ENCODE measurements at places on chromosomes 6 and 20.
A peak's percentile ranks its signal among the peaks of the same experiment; 100 is the strongest.

DNA sequence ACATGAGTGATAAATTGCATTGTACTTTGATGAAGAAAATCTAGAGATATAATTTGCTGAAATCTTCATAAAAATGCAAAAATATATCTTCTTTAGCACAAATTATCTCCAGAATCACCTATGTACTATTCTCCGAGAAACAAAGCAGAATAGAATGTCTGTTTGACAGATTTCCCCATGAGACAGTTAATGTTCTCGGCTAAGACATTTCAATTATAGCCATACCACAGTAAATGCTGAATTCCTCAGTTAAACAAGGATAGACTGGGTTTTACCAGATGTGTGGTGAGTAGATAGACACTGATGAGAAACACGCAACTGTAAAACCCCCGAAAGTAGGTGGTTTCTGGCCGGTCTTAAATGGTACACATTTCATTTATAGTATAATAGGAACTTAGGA lies 69.8 kb downstream of the SNAP25 start:
- no peak for DNase-seq

DNA sequence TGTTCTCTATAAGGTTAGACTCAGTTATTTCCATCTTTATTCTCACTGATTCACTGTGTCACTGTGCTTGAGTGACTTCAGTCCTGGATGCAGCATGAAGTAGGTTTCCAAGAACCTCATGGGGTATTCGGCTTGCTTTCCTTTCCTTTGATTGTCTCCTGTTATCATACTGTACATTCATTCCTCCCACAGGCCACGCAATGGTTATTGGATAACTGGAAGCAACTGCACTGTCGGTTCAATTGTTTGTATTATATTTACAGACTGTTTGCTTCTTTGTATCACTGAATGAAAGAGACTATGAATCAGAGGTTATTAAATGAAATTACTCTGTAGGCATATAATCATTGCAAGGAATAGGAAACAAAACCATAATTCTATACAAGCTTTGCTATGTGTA lies 129.4 kb downstream of the MAP7 start:
- no peak for DNase-seq

GRCh38 chr6:148128014-148128730 lies 214.5 kb upstream of the SASH1 start:
- DNase-seq, result peak; percentile 19

DNA sequence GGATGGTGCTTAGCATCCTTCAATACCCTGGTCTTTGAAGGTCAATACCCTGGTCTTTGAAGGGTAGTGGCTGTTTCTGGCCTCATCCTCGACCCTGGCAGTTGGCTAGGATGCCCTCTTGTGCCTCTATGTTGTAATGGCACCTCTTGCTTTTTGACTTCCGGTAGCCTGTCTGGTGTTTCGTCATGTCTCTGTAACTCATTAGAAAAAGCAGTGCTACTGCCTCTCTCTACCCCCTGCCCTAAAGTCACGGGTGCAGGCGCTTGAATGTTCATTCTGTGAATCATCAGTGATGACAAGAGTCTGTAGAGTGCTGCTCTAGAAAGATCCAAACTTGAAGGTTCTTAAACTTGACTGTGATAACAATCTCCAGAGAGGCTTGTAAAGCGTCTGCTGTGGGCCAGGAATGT lies 28.3 kb downstream of the RSPO4 start:
- peak; percentile 68 for DNase-seq

DNA sequence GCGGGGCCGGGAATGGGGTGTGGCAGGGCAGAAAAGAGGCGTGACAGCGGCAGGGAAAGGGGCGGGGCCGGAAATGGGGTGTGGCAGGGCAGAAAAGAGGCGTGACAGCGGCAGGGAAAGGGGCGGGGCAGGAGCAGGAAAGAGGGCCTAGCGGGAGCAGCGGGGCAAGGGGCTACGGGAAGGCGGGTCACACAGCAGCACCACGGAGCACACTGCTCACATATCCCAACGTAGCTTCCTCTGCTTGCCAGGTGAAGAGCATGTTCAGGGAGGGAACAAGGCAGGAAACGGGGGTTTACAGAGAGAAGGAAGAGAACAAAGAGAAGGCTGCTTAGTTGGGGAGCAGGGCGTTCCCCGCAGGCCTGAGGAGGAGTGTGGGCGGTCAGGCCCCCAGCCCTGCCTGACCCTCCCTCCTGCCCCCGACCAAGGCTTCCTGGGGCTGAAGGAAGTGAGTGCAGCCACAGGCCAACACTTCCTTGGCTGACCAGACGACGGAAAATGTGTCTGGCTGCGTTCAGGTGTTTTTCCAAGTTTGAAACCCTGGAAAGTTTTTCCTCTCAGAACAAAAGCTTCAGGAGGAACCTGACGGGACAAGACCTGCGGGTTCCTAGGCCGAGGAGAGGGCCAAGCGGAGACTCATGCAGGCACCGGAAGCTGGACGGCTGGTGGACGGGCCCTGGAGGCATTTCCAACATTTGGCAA lies 13.8 kb downstream of the UCKL1 start:
- DNase-seq, result no peak

- DNase-seq, result no peak
Observed at GRCh38 chr6:72654071-72654621, 32.3 kb downstream of the KCNQ5 start.

DNA sequence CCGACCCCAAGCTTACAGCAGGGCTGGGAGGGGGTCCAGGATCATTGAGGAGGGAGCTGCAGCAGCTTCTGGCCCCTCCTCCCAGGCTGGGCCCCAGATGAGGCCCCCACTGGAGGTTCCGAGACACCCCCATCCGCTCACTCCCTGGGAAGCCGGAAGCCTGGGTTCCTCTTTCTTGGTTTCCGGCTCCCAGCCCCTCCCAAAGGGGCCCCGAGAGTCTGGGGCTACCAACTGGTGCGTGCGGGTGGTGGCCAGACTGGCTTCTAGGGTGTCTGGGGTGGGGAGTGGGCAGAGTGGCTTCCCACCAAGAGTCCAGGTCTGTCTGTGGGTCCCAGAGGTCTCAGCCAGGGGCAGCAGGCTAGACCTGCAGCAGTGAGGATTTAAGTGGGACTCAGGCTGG lies 2.2 kb downstream of the RGS19 start:
- DNase-seq, result no peak

GRCh38 chr6:108914235-108915022 lies 66.2 kb downstream of the ARMC2 start:
- peak; percentile 20 for DNase-seq

- DNase-seq, result no peak
Observed at GRCh38 chr20:19713822-19714578, 44.1 kb upstream of the RIN2 start.

GRCh38 chr20:63032861-63033793 lies 26.4 kb upstream of the BHLHE23 start:
- DNase-seq, result no peak

GRCh38 chr6:30790724-30791383 lies 46.5 kb upstream of the IER3 start:
- DNase-seq, result no peak

DNA sequence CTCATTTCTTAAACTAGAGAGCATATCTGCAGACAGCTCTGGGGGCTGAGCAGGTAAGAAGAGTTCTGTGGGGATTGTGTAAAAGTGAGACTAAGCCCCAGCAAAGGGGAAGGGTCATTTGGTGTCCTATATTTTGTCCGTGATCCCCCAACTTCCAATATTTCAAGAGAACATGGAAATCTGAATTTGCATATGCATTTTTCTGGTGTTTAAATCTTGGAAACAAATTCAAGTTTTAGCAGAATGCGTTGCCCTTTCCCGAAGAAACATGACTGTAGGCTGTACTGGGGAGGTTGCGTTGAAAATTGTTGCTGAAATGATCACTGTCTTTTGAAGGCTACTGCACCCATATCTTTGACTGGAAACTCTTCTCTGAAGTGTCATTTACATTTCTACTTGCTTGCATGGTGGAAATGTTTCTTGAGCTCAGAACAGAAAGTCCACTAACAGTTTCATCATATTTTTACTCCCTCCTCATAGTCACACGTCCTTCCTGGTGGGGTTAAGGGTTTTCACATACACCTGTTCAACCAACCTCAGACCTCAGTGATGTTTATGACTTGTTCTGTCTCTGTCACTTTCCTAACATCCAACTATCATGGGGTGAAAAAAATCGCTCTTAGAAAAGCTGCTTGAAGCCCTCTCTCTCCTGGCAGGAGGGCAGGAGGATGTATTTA lies 140.3 kb downstream of the BCAS1 start:
- no peak for DNase-seq

DNA sequence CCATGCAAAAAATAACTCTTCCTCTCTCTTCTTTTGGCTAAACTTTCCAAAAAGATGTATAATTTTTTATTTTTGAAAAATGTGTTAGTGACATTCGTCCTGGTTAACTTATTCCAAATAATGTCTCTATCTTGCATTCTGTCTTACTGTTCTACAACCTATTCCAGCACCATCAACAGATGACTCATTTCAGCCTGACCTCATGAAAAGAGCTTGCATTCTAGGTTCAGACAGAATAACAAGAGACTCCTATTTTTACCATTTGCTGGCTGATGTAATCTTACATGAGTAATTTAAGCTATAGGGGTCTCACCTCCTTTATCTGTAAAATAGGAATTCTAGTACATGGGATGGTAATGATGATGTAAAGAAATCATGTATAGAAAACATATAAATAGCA lies 109.0 kb downstream of the FUT9 start:
- no peak for DNase-seq

GRCh38 chr6:41639809-41640371 lies 1.6 kb downstream of the MDFI start:
- DNase-seq, result no peak

GRCh38 chr6:169213814-169214520 lies 39.7 kb downstream of the THBS2 start:
- DNase-seq, result no peak

DNA sequence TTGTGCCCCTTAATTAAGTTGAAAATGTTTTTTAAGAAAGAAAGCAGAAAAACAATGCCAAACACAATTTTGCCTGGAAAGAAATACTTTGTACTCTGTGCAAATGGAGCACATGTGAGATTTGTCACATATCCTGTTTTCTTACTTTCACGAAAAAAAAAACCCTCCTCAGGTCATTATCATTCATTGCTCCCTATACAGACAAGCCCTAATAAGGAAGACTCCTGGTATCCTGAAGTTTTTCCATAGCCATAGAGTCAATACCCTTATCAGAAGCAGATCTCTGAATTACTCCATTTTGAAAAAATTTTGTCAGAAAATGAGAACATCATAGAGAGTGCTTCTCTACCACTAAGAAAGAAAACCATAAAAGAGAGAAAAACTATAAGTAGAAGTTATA lies 14.0 kb upstream of the NT5E start:
- DNase-seq, result peak; percentile 36

DNA sequence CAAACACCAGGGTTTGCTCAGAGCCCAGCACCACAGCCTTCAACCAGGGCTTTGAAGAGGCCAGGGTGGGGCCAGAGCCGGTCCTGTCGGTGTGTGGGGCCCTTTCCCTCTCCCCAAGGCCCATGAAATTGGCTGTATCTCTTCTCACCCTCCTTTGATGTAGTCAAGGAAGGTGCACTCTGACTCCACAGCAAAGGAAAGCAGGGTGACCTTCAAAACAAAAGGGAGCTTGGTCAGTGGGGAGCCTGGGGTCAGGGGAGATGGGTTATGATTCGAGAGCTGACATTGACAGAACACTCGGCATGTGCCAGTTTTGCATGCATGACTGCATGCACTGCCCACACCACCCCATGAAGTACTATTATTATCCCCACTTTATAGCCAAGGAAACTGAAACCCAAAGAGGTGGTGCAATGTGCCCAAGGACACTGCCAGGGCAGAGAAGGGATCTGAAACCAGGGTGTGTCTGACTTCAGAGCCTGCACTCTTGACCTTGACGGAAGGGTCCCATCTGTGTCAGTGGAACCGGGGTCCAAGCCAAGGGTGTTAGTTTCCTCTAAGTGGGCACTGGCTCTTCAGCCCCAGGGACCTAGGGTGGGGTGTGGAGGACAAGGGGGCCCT lies 55.4 kb downstream of the RAB44 start:
- DNase-seq, result peak; percentile 39

DNA sequence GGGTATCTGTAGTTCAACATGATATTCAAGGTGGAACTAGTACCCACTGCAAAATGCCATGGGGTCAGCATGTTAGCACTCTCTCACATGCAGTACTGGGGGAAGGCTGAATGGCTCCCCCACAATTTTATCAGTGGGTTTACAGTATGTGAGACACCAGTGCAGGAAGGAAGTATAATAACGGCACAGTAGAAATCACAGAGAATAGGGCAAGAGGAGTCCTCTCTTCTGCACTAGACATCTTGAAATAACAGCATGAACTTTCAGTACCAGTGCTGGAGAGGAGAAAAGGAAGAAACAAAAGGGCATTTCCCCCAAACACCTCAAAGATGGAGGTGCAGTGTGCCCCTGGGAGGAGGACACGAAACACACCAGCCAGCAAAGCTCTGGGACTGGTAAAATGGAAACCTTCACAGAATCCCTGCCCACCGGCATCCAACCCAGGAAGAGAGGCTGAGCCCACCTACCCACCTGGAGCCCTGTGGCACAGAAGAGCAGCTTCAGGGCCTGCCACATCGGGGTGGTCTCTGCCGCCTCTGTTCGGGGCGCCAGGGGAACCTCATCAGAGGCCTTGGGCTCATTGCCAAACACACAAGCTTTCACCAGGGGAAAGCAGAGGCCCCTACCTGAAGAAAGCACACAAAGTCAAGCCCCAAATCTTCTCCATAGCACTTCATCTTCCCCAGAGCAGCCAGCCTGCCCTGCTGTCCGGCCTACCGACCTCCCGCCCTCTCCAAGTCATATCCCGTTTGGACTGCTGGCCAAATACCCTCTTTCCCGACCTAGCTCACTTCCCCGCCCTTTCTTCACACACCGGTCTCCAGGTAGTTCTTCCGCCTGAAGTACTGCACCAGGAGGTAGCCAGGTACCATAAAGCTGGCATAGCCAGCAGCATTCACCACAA lies 1.2 kb downstream of the SLC35B2 start:
- DNase-seq, result peak; percentile 30

DNA sequence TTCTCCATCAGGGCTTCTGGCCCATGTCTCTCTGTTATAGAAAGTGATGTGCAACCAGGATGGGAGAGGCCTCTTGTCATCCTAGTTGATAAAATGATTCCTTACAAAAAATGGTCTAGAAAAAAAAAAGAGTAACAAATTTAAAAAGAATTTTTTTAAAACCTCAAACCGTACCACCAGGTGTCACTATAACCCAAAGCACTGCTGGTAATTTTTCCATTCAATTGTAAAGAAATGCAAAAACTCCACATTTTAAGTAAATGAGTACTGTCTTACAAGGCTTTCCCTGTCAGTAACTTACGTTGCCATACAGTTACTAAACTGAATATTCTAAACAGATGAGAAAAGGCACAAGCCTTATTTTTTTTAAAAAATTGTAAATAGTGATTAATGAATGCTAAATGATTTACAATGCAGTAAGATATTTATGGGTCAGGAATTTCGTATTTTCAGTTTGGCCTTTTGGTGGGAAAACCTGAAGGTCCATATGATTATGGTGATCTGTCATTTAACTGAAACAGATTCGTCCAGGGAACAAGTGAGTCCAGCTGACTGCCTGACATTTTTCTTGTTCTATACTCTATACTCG lies 95.4 kb downstream of the OGFRL1 start:
- peak; percentile 63 for DNase-seq
